ENCODE measurements at places on chromosomes 11 and 22. TPM values are rescaled to one million over a fixed set of nuclear protein-coding genes. Genes with fewer than 3 reads are reported as not detected.

DEFB131B gene
- total RNA-seq: not detected

SLC22A6 gene
- total RNA-seq: 1.3 TPM

TRIM51 gene
- not detected for total RNA-seq

ASPHD2 gene
- total RNA-seq: 12.2 TPM

OOSP4A gene
- total RNA-seq: not detected

BBOX1 gene
- total RNA-seq: 3.1 TPM

CARD16 gene
- total RNA-seq: not detected

C11orf86 gene
- not detected for total RNA-seq

CYB5R3 gene
- 27.5 TPM for total RNA-seq

CRYBB2 gene
- total RNA-seq: not detected
